ENCODE measurements at places on chromosomes 6 and 20. TPM values are rescaled to one million over a fixed set of nuclear protein-coding genes. Genes with fewer than 3 reads are reported as not detected.

The VTA1 gene
- total RNA-seq: 27.9 TPM

DNA sequence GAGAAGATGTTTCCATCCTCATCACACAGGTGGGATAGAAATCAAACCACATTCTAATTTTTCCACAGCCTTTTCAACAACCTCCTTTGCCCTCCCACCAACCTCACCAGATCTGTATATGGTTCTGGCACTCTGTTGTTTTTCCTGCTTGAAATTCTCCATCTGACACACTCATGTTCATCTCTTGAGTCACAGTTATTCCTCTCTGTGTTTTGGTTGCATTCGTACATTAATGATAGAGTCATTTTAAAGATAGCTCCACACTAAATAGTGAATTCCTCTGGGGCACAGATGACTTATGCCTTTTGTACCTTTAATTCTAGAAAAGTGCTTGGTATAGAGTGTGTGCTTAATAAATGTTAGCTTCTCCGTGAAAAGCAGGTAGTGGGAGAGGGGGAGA lies 1.4 kb upstream of the GCLC start:
- no peak for DNase-seq

GRCh38 chr20:14848806-14849205 lies 511.4 kb upstream of the FLRT3 start:
- DNase-seq: no peak

- DNase-seq: no peak
Observed at GRCh38 chr6:107304421-107305025, 154.8 kb downstream of the PDSS2 start.

GRCh38 chr6:136158387-136158821 lies 91.7 kb downstream of the MTFR2 start:
- DNase-seq: no peak

DNA sequence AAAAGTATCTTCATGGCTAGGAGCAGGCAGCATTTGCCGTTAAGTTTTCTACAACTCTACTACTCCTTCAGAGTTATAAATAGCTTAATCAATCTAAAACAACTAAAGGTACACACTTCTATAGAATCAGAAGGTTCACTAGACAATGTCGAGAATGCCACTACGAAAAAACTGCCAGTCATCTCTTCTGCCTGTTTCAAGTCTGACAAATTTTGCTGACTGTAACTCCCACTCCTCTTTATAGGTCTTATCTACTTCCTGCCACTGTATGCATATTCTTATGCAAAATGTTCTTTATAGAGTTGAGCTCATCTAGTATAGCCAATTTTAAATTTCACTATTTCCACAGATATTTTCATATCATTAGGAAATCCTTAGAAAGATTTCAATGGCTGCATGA lies 160.1 kb downstream of the EYS start:
- DNase-seq: no peak

GRCh38 chr6:129774697-129775447 lies 64.9 kb upstream of the ARHGAP18 start:
- peak; percentile 43 for DNase-seq

GRCh38 chr6:36526066-36526465 lies 21.2 kb downstream of the STK38 start:
- DNase-seq: no peak

- peak; percentile 53 for DNase-seq
Observed at GRCh38 chr20:53738945-53739798, 145.5 kb upstream of the ZNF217 start.
